Prostate gland (tissue), 2 donors: ENCODE measurements at places on chromosomes 1 and 21. TPM values are rescaled to one million over a fixed set of nuclear protein-coding genes. Genes with fewer than 3 reads are reported as not detected.

GRCh38 chr1:82073659-82074058 lies 272.9 kb downstream of the ADGRL2 start:
- H3K36me3 ChIP-seq: no peaks in the 10 kb centered on the region
- no peaks in the 10 kb centered on the region for H3K27me3 ChIP-seq
- no peaks in the 10 kb centered on the region for H3K4me1 ChIP-seq
- H3K27ac ChIP-seq: no peak overlapping the region

GRCh38 chr1:175009532-175009931 lies 9.8 kb downstream of the CACYBP start:
- no peaks in the 10 kb centered on the region for H3K4me1 ChIP-seq
- H3K27ac ChIP-seq: no peak overlapping the region
- no peaks in the 10 kb centered on the region for H3K36me3 ChIP-seq
- no peaks in the 10 kb centered on the region for H3K27me3 ChIP-seq
- no peak for DNase-seq
- no peak overlapping the region for H3K4me3 ChIP-seq

IER5 gene
- total RNA-seq: 10.3 TPM

GRCh38 chr1:154784416-154784815 lies 85.7 kb downstream of the KCNN3 start:
- DNase-seq: no peak
- no peaks in the 10 kb centered on the region for H3K27me3 ChIP-seq
- H3K36me3 ChIP-seq: no peaks in the 10 kb centered on the region
- no peak overlapping the region for H3K27ac ChIP-seq

AJAP1 gene
- 0.73 TPM for total RNA-seq

RIPK4 gene
- total RNA-seq: 52.6 TPM

DNA sequence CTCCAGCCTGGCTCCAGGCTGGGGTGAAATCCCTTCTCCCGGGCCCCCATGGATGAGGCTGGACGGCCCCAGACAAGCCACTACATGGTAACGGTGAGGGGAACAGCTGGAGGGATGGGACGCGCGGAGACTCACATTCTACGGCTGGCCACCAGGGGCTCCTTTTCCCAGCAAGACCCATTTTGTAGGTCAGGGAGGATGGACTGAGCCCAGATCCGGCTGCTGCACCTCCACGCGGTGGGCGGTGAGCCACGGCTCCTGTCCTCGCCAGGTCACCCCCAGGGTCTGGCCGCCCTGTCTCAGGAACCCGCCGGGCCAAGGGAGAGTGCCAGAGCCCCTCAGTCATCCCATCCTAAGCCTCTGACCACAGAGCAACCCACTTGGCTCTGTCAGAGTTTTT lies 75.0 kb upstream of the ACTRT2 start:
- no peak for DNase-seq
- H3K27me3 ChIP-seq: peaks cover 18% of the 10 kb centered on the region
- H3K27ac ChIP-seq: no peak overlapping the region
- H3K4me1 ChIP-seq: no peaks in the 10 kb centered on the region

FYB2 gene
- total RNA-seq: 7.8 TPM

- DNase-seq: no peak
- no peaks in the 10 kb centered on the region for H3K4me1 ChIP-seq
- H3K36me3 ChIP-seq: no peaks in the 10 kb centered on the region
- no peaks in the 10 kb centered on the region for H3K27me3 ChIP-seq
- H3K27ac ChIP-seq: no peak overlapping the region
Measured at GRCh38 chr21:28181730-28182129, 810.9 kb downstream of the LTN1 start.

FMN2 gene
- 4.8 TPM for total RNA-seq

DNA sequence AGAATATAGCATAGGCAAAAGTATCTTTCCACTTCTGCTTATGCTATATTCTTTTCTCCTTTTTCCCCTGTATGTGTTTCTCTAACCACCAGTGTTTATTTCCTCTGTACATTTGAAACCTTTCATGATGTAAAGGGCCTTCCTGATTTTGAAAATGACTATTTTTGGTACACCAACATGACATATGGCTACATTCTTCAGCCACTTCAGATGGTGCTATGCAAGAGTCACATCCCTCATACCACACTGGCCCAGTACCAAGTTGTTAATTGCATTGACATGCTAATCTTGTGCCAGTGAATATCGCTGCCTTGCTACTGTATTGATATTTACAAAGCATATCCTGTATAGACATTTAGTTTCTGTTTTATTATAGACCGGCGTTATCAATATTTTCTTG lies 408.7 kb downstream of the NCAM2 start:
- no peak overlapping the region for H3K27ac ChIP-seq
- H3K4me1 ChIP-seq: no peaks in the 10 kb centered on the region
- no peak overlapping the region for H3K4me3 ChIP-seq
- H3K36me3 ChIP-seq: no peaks in the 10 kb centered on the region

- H3K4me3 ChIP-seq: no peak overlapping the region
- H3K36me3 ChIP-seq: no peaks in the 10 kb centered on the region
- H3K27me3 ChIP-seq: no peaks in the 10 kb centered on the region
- H3K27ac ChIP-seq: peak overlapping the region; percentile 85
- DNase-seq: no peak
Measured at GRCh38 chr1:12473596-12474362, 144.2 kb downstream of the DHRS3 start.

MACF1 gene
- total RNA-seq: 355 TPM

DNASE2B gene
- 8.6 TPM for total RNA-seq

MPZ gene
- total RNA-seq: 2.2 TPM

DNA sequence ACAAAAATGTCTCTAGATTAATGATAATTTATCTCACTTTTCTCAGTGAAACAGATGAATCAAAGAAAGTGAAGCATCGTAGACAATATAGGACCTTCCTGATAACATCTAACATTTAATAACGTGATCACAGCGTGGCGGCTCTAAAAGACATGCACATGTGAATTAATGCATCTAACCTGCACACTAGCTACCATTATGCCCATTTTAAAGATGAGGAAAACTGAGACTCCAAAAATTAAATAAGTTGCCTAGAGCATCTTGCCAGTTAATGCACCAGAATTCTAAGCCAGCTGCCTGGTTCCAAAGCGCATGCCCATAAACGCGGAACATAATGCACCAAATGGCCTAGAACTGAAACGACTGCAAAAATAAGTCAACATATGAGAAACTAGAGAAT lies 23.5 kb downstream of the ERG start:
- no peak overlapping the region for H3K4me3 ChIP-seq
- H3K36me3 ChIP-seq: no peaks in the 10 kb centered on the region
- no peaks in the 10 kb centered on the region for H3K4me1 ChIP-seq
- H3K27ac ChIP-seq: no peak overlapping the region
- DNase-seq: no peak

GRCh38 chr1:50421768-50422674 lies 1.2 kb downstream of the DMRTA2 start:
- no peaks in the 10 kb centered on the region for H3K36me3 ChIP-seq
- H3K27ac ChIP-seq: no peak overlapping the region
- H3K4me1 ChIP-seq: no peaks in the 10 kb centered on the region
- peaks cover 73% of the 10 kb centered on the region for H3K27me3 ChIP-seq
- DNase-seq: no peak

TXNDC12 gene
- 70.6 TPM for total RNA-seq

- peak overlapping the region; percentile 56 for H3K27ac ChIP-seq
- no peaks in the 10 kb centered on the region for H3K4me1 ChIP-seq
- H3K27me3 ChIP-seq: no peaks in the 10 kb centered on the region
- H3K4me3 ChIP-seq: no peak overlapping the region
- no peaks in the 10 kb centered on the region for H3K36me3 ChIP-seq
Measured at GRCh38 chr1:23984417-23985186, 4.5 kb upstream of the SRSF10 start.

TOMM40L gene
- 7.5 TPM for total RNA-seq

GRCh38 chr1:36530791-36531190 lies 48.1 kb upstream of the CSF3R start:
- no peaks in the 10 kb centered on the region for H3K4me1 ChIP-seq
- no peak overlapping the region for H3K4me3 ChIP-seq
- H3K36me3 ChIP-seq: no peaks in the 10 kb centered on the region
- peaks cover 7% of the 10 kb centered on the region for H3K27me3 ChIP-seq
- no peak overlapping the region for H3K27ac ChIP-seq
- DNase-seq: no peak
